ENCODE measurements at places on chromosomes 5 and 9. TPM values are rescaled to one million over a fixed set of nuclear protein-coding genes. Genes with fewer than 3 reads are reported as not detected.

GRCh38 chr5:171418982-171419687, at the start of gene FGF18:
FGF18 (plus strand) TSS chr5:171419647; CDS start chr5:171420200, 553 bp downstream.
- DNase-seq: peak; percentile 47

DNA sequence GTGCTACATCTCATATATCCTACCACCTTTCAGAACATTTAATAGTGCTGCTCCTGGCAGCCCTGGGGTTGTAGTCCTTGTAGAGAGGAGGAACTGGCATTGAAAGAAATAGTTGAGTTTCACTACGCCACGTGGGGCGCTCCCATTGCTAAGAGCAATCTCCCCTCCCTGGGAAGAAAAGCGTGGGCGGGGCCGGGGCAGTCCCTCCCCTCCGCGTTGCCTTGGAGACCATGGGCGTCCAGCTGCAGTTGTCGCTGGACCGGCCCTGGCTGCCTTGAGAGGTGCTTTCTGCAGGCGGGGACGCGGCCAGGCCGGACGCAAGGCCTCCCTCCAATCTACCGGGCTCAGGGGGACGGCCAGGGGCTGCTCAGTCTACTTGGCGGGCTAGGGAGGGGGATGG, 368 bp upstream of the CCDC180 start:
- peak; percentile 88 for DNase-seq

- no peak for DNase-seq
These were observed 8.1 kb downstream of the TNFAIP8 start for GRCh38 chr5:119363936-119364335.

DNA sequence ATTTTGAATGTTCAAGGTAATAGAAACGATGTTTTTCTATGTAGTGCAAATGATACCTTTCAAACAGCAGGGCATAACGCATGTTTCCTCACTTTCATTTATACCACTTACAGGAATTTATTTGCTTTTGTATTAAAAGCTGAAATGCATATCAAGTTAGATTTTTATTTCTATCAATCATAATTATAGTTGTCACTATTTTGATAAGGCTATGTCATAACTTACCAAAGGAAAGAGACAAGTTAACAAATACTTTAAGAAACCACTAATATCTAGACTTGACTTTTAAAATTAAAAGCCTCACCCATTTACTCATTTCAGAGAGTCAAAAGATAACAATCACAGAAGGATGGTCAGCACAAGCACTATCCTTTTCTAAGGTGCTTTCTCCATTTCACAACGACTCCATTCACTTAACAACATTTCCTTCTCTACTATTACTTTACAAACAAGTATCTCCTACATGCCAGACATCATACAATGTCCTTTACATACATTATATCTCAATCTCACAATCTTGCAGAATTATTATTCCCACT, 12.6 kb downstream of the ERP44 start:
- DNase-seq: no peak

- no peak for DNase-seq
These were observed 75.3 kb downstream of the HMGCR start for GRCh38 chr5:75412111-75412990.

DNA sequence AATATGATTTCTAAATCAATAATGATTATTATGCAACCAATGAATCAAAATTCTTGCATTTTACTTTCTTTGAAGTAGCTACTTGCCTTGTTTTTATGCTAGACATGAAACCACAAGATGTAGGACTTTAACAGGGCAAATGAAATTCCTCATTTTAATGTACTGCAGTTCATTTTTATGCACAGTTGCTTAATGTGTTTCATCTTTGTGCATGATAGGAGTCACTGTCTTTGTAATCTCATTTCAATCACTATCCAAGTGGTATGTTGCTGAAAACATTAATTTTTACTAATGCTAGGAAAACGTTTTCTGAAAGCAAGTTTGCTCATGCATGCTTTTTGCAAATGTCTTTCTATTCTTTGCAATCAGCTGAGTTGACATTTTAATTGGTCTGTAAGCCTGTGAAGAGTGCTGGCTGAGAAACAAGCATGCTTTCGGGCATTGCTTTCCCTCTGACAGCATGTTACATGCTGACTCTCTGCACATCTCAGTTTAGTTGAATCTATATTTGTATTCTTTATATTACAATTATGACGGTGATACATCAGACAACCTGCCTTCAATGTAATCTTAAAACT, 535.0 kb upstream of the CDH18 start:
- no peak for DNase-seq

DNA sequence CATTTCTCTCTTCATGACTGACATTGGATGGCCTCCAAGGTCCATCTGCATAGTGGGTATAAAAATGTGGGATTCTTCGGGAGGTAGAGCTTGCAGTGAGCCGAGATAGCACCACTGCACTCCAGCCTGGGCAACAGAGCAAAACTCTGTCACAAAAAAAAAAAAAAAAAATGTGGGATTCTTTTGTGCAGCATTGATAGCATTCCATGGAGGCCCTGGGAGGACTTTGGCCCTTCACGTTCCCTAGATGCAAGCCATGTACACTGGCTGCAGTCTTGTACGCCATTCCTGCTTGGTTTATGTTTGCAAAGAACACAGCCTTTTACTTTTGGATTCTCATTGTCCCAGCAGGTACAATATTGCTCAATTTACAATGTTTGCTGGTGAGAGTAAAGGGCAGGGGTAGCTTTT, 157.8 kb downstream of the SLCO4C1 start:
- peak; percentile 36 for DNase-seq

DNA sequence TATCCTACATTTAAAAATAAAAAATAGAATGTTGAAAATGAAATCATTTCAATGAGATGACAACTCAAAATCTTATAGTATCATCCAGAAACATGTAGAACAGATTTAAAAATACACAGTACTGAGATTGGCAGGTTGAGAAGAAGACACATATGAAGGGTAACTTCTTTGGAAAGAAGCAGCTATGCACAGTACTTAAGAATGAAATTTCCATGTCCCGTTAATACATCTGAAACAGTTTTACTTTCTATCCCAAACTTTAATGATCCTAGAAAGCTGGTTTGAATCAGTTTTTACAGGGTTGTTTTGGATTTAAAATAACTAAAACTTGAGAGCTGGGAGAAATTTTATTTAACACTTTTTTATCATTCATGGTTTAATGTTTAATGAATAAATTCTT, 36.0 kb upstream of the ARRDC3 start:
- DNase-seq: no peak

DNA sequence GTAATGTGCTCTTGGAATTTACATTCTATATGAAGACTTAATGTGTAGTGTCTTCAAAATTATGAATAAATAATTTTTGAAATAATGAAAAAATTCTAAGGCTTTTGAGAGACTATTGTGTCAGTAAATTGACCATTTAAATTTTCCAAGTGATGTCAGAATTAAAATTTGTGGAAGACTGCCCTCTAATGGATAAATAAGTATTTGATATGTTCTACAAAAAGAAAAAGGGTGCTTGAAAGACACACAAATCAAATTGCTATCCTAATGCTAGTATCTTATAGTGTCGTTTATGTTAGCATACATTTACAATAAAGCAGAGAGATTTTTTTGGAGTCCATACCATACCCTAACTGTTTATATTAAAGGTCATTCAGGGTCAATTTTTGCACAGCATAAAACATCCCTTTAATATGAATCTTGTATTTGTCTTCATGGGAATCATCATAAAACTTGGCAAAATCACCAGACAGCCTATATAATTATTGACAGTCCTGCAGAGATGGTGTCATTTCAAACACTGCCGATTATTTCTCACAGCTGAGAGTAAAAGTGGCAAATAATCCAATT, 120.8 kb upstream of the SLC27A6 start:
- no peak for DNase-seq

DNA sequence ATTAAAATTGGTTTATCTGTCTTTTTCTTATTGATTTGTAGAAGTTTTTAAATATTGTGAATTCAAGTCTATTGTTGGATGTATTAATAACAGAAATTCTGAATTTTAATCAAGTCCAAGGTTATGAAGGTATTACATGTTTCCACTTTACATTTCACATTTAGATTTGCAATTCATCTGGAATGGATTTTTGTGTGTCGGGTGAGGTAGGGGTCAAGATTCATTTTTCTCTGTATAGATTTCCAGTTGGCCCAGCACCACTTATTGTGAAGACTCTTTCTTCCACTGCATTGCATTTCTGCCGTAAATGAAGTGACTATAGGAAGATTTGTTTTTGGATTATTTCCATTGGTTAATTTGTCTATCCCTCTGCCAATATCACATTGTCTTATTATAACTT, 35.5 kb upstream of the DMRT2 start:
- DNase-seq: no peak

DNA sequence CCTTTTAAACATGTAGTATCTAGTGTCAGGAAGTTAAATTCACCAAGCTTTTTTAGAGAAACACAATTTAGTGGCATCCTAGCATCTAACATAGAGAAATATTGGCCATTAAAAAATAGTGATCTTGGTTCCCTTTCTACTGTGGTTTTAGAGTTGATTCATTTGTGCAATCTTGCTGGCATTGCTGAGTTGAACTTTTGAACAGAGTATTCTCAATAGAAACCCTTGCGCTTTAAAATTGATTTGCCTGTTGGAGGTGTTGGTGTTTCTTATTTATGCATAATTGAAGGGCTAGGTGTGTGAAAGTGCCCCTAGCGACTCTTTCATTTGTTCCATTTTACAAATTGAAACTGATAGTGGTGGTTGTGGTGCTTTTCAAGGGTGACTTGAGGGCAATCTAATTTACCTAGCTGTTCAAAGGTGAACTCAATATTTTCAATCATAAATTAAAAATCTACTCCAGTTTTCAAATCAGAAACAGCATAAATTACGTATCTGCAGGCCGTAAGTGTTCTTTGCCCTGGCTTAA, 73.0 kb upstream of the MPDZ start:
- DNase-seq: no peak

- DNase-seq: no peak
These were observed 105.3 kb upstream of the LRRTM2 start for GRCh38 chr5:138980441-138980840.

GRCh38 chr5:179762781-179763176, 30.2 kb downstream of the MAML1 start:
- DNase-seq: no peak

- no peak for DNase-seq
These were observed 4.1 kb downstream of the ALDH1A1 start for GRCh38 chr9:72948575-72949243.

DNA sequence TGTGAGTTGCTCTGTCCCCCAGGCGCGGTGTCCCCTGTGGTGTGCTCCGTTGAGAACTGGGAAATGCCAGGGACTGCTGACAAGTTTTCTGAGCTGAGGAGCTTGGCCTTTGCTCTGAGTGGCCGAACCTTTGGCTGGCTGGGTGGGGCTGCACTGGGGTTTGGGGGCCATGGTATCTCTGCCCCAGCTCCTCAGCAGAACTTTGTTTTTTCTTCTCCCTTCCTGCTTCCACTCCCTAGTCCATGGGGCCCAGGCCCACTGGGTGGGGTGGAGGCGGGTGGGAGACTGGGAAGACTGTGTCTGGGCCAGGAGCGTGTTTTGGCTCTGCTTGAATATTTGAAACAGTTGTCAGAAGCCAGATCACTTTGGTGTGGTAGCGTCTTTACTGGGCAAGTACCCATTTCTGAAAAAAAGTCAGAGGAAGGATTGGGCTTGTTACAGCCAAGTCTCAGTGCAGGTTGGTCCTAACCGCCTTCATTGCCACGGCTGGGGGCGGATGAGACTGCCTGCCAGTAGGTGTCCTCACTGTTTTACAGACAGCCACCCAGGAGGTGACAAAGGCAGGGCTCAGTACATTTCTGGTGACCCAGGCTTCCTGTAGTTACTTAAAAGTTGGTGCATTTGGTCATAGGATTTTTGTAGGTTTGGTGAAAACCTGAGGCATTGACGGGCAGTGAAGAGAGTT, 92.7 kb downstream of the DAB2IP start:
- peak; percentile 80 for DNase-seq

DNA sequence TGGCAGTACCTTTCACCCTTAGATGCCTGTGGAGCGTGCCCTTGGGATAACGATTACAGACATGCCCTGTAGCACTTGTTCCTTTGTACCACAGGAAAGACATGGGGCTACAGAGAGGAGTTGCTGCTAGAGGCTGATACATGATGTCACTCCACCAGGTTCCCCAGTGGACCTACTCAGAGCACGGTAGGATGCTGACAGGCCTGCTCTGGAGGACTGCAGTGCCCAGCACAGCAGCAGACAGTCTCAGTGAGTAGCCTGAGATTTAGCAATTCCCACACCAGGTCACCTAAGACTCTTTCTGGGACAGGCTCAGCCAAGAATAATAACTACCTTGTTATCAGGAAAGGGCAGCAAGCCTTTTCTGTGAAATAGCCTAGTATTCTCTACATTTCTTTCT, 28.8 kb downstream of the PDE4D start:
- DNase-seq: no peak

GRCh38 chr5:141915881-141916336, 7.8 kb upstream of the DELE1 start:
- peak; percentile 42 for DNase-seq

DNA sequence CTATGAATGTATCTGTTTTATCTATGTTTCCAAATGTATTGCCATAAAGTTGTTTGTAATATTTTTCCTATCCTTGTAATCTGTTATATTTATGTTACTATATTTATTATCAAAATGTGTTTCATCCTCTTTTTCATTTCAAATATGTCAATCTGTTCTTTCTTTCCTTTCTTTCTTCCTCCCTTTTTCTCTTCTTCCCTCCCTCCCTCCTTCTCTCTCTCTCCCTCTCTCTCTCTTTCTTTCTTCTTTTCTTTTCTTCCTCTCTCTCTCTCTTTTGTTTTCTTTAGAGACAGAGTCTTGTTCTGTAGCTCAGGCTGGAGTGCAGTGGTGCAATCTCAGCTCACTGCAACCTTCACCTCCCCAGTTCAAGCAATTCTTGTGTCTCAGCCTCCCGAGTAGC, 91.3 kb downstream of the GTF3C4 start:
- no peak for DNase-seq

DNA sequence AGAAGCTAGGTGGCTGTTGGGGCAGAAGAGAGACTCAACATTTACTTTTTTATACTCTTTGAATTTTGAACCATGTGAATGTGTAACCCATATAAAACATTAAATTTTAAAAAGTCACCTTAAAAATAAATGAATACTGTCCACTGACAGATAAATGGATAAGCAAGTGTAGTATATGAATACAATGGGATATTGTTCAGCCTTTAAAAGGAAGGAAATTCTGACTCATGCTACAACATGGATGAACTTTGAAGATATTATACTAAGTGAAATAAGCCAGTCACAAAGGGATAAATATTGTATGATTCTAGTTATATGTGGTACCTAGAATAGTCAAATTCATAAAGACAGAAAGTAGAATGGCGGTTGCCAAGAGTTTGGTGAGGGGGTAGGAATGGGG, 113.9 kb downstream of the TMEM174 start:
- no peak for DNase-seq

CCDC192 gene
- total RNA-seq: not detected

ARHGEF28 gene
- 7.6 TPM for total RNA-seq

SH2D3C gene
- total RNA-seq: 3.5 TPM

CNTFR gene
- 1.8 TPM for total RNA-seq

ANKRD18B gene
- not detected for total RNA-seq

IL5 gene
- total RNA-seq: not detected

SLC23A1 gene
- total RNA-seq: 7.0 TPM

JAKMIP2 gene
- total RNA-seq: 0.17 TPM

Measured in colonic mucosa (tissue), 4 donors.